IMR-90 (cell line): ENCODE measurements at places on chromosomes 4 and X. TPM values are rescaled to one million over a fixed set of nuclear protein-coding genes. Genes with fewer than 3 reads are reported as not detected.

DNA sequence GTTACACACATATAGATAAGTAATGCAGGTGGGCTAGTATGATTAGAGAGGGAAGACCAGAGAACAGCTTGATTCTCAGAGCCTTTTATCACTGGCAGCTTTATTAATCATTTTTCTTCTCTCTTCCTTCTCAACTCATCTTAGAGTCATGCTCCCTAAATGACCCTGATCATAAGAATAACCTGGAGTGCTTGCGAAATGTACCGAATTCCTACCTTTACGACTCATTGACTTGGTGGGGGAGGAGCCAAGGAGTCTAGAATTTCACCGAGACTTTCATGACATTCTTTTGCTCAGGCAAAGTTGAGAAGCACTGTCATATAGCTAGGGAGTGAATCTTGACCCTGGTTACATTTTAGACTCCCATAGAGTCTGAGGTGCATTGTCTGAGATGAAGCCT lies 298.9 kb upstream of the PUDP start:
- DNase-seq: no peak

GRCh38 chr4:113844369-113844768 lies 82.8 kb upstream of the CAMK2D start:
- DNase-seq: no peak

GRCh38 chrX:129145385-129145784 lies 377.9 kb downstream of the SMARCA1 start:
- DNase-seq: no peak

GRCh38 chr4:184196730-184197385 lies 20.8 kb downstream of the ENPP6 start:
- DNase-seq: no peak

- no peak for DNase-seq
These were observed 11.2 kb downstream of the TMEM184C start for GRCh38 chr4:147628415-147628814.

DNA sequence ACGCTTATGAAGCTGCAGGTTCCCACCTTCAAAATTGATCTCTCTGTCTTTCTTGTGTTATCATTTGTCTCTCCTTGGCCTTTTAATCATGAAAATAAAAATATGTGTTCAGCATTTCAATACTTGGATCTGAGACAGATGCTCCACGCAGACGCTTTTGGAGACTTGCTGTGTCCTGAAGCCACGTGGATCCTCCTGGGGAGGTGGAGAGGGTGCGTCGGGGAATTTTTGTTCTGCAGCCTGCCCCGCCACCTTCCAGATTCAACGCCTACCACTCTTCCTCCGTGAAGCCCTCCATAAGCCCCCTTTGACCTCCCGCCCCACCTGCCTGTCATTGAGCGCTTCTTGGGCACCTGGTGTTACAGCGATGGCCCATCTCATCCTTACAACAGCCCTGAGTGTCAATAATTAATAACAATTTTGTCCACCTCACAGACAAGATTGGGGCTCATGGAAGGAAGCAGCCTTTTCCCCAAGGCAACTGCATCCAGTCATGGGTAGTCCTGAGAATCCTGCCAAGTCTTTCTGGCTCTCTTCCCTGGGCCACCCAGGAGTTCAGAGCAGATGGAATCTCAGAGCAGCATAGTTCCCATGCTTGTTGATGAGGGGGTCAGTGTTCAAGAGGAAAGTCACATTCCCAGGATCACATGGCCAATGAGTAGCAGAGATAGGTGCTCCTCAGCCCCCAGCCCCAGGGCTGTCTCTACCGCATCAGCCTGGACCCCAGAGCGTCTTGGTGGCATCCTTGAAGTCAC lies 172.6 kb upstream of the PSAPL1 start:
- DNase-seq: peak; percentile 16

DNA sequence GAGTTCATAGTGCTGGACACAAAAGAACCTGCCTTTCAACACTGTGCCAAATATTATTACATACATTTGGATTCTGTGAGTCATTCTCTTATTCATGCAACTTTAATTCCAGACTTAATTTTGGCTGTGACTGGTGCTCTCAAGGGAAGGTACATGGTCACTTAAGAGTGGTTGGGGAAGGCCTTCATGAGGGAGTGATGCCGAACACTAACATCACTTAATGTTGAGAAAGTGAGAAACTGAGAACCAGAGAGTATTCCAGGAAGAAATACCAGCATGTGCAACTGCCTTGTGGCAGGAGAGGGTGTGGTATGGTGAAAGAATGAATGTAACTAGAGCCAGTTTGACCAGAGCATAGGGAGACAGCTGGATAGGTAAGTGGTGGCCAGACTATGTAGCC lies 41.5 kb upstream of the FHDC1 start:
- DNase-seq: peak; percentile 63

DNA sequence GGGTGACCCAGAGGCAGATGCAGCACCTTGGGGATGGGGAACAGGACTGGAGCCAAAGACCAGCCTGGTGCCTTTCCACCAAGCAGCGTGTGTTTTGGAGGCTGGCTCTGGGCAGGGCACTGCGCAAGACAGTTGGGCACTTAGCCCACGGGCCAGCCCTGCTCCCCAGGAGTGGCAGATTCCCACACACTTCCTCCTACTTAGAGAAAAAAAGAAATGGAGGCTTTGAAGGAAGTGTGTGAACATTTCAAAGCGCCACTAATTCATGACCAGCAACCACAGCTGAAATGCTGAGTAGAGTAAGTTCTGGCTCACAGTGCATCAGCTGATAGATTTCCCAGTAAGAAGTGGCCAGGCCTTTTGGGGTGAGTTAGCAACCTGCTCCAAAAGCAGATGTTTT lies 54.9 kb upstream of the LGI2 start:
- no peak for DNase-seq

GRCh38 chrX:49040376-49040955 lies 2.7 kb downstream of the TFE3 start:
- DNase-seq: peak; percentile 25

GRCh38 chrX:34863906-34864305 lies 78.7 kb upstream of the FAM47B start:
- no peak for DNase-seq

- no peak for DNase-seq
These were observed 836.6 kb upstream of the PRKX start for GRCh38 chrX:4550018-4550417.

- no peak for DNase-seq
These were observed 27.3 kb upstream of the GPRASP2 start for GRCh38 chrX:102684772-102685520.

Gene NXF2B
- not detected in 2 replicates for total RNA-seq

Gene ADAM29
- not detected in 2 replicates for total RNA-seq

Gene CLTRN
- total RNA-seq: under 0.01 TPM in 2 replicates

Gene PAGE2
- total RNA-seq: not detected in 2 replicates
